AG08396 (cell line): ENCODE measurements at places on chromosomes 2 and 18.

- DNase-seq, result no peak
Measured at GRCh38 chr2:27096748-27097297, 10.3 kb downstream of the KHK start.

DNA sequence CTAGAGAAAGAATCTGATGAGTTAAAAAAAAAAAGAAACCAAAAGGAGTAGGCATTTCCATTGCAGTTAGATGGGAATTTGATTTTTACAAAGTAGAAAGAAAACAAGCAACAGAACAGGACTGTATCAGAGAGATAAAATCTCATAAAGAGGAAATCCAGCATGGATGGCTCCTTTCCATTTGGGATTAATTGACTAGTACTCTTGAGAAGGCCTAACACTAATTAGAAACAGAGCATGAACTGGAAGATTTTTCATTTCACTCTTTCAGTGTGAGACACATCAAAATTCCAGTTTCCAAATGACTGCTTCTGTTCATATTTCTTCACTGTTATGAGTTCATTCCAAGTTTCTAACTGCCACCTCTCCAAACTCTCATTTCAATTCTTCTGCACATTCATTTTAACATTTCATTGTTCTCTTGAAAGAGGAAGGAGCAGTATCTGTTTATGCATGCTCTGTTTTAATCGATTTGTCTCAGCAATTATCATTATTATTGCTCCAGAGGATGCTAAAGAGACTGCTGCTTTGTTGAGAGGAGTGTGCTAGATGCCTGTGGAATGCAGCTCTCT lies 108.8 kb upstream of the PIEZO2 start:
- no peak for DNase-seq

DNA sequence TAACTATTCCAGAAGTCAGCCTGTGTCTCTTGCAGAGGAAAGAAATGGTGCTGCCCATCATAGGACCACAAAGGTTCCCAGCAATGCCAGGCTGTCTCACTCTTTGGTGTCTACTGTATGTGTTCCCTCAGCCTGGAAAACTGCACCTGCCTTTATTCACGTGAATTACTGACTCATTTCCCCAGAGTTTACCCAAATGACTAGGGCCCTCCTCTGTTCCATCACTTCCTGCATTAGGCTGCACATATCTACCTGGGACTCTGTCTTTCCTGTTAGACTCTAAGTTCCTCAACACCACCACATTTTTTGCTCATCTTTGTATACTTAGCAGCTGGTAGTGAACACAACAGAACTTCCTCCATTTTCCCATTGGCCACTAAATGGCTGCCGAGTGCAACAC lies 188.3 kb downstream of the FHOD3 start:
- DNase-seq, result no peak

- DNase-seq, result no peak
Measured at GRCh38 chr2:19893520-19894133, 8.2 kb downstream of the TTC32 start.

GRCh38 chr2:160114020-160114419 lies 51.6 kb upstream of the PLA2R1 start:
- no peak for DNase-seq

GRCh38 chr18:3219241-3219630 lies 532 bp downstream of the MYOM1 start:
- no peak for DNase-seq

GRCh38 chr18:25517881-25518715 lies 166.1 kb upstream of the ZNF521 start:
- DNase-seq, result no peak

DNA sequence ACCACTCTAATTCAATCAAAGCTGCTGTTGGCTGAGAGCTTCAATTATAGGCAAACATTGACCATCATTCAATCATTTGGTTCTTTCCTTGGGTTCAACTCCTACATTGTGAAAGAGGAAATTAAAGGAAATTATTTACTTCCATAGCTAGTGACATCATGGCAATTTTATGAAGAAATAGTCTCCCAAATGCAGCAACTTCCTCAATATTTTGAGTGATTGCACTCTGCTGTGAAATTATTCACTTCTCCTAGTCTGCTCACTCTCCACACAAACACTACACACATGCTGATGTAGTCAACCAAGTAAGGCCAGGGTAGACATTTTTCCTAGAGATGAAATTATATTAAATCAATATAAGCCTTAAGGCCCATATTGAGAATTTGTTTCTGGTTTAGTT lies 86.7 kb upstream of the NCKAP5 start:
- no peak for DNase-seq

DNA sequence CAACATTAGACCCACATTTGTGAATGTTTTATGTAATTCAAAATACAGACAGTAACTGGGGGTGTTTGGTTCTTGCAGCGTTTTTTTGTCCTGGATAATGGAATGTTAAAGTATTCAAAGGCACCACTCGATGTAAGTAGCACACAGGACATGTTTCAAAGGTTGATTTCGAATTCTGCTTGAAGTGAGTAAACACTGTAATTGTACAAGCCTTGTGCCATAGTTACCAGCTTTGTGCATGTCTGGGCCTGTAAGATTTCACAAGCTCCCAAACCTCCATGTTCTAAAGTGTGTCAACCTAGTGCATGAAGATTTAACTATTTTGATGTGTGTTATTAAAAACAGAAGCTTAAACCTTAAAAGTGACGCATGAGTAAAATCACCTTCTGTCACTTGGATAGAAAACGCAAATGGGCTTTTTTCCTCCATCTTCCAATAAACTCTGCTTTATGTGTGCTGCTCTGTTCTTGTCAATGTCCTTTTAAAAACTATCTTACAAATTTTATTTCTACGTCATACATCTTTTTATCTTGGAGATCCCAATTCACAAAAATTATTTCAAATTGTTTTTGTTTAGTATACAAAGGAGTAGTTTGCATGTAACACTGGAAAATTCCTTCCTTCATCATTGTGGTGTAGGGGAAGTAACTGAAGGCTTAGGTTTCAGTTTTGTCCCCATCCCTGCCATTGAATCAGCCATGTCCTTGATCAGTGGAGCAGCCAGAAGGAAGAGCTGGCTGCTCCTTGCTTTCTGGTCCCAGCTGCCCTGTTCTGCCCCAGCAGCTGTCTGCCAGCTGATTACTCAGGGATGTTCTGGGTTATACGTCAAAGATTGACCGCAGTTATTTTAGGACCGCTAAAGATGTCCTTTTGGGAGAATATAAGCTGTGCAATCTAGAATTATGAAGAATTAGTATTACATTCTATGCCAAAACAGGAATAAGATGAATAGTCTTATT lies 119.2 kb downstream of the PRKRA start:
- DNase-seq, result no peak

DNA sequence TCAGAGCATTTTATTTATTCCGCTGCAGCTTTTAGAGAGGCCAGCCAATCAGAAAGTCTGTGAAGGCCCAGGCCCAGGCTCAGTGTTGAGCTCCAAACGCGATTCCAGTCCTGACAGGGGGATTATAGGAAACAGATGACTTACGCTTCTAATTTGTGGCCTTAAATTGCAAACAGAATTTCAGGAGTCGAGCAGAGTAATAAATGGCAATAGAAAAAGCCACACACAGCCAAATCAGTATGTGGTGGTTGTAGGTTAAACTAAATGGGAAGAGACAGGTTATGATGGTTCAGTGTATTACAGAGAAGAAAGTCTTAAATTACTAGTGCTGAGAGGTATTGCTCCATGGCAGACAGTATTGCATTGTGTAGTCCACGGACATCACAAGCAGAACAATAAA lies 131.0 kb upstream of the ZEB2 start:
- no peak for DNase-seq

GRCh38 chr2:219003979-219004378 lies 10.8 kb upstream of the CRYBA2 start:
- no peak for DNase-seq

DNA sequence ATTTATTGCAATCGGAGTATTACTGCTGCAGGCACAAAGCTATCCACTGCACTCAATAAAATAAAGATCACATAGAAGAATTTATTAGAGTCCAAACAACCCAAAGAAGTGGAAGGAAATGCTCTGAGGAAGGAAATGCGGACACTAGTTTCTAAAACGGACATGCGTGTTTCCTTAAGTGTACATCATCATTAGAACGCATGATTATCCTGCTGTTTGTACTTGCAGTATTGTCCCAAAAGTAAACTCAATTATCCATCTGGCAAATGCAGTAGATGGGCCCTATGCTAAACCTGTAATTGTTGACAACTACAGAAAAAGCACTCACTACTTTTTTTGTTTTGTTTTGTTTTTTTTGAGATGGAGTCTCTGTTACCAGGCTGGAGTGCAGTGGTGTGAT lies 53.6 kb downstream of the PDK1 start:
- no peak for DNase-seq

DNA sequence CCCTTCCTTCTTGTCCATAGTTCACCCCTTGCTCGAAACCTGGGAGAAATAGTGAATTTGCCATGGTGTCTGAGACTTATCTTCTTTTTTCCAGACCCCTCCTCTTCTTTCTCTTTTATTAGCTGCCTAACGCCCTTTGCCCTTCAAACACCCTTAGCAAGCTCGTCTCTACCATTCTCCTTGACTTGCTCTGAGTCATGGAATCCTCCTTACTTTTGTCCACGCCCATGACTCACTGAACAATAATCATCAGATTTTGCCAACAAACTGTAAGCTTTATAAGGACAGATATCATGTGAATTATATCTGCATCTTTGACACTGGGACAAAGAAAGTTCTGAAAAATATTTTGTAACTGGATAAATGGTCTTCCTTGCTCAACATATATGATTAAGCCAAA lies 67.1 kb upstream of the CNTNAP5 start:
- DNase-seq, result no peak
